Aorta (tissue), 5 donors: ENCODE measurements at places on chromosomes 16 and 17. TPM values are rescaled to one million over a fixed set of nuclear protein-coding genes. Genes with fewer than 3 reads are reported as not detected.

Gene PROCA1
- 0.78 TPM for total RNA-seq

Gene NPIPB2
- total RNA-seq, result 15.0 TPM

Gene SUZ12
- total RNA-seq, result 20.1 TPM

- no peak for DNase-seq
Observed at GRCh38 chr16:57096192-57096591, 3.8 kb downstream of the CPNE2 start.

GRCh38 chr16:47716571-47716970, 255.4 kb downstream of the PHKB start:
- DNase-seq, result no peak

DNA sequence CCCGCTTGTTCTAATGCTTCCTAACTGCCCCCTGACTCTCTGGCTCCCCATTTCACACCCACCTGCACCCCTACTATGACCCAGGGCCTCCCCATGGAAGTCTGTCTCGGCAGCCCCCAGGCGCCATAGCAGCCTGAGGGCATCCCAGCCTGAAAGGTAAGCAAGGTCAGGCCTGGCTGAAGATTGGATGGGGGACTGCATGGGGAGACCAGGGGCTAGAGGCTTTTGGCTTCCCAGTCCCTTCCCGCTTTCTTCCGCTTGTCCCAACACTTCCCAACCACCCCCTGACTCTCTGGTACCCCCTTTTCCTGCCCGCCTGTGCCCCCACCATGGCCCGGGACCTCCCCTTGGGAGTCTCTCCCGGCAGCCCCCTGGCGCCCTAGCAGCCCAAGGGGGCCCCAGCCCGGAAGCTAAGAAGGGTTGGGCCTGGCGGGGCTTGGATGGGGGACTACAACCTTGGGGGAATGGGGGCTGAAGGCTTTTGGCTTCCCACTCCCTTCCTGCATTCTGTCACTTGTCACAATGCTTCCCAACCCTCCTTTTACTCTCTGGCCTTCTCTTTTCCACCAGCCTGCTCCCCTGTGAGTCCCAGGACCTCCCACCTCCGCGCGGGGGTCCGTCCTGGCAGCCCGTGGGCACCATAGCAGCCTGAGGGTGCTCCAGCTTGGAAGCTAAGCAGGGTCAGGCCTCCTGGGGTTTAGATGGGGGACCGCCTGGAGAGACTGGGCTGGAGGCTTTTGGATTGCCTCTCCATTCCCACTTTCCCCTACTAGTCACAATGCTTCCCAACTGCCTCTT, 2288.4 kb downstream of the TP53TG3F start:
- no peak for DNase-seq

GRCh38 chr16:67184995-67185650, 1.4 kb upstream of the MATCAP1 start:
- DNase-seq, result peak; percentile 99

- DNase-seq, result peak; percentile 82
Observed at GRCh38 chr17:39219647-39220154, 6.0 kb downstream of the STAC2 start.

- no peak for DNase-seq
Observed at GRCh38 chr17:81498953-81499600, 13.5 kb downstream of the ACTG1 start.
